Heart left ventricle (tissue), 16 donors: ENCODE measurements at places on chromosomes 12 and 14. TPM values are rescaled to one million over a fixed set of nuclear protein-coding genes. Genes with fewer than 3 reads are reported as not detected.

GRCh38 chr12:63037746-63038712 lies 103.1 kb upstream of the PPM1H start:
- no peak for DNase-seq

Gene TAS2R31
- 1.6 TPM for total RNA-seq

GRCh38 chr14:53023325-53023724 lies 72.5 kb upstream of the FERMT2 start:
- no peak for DNase-seq

DNA sequence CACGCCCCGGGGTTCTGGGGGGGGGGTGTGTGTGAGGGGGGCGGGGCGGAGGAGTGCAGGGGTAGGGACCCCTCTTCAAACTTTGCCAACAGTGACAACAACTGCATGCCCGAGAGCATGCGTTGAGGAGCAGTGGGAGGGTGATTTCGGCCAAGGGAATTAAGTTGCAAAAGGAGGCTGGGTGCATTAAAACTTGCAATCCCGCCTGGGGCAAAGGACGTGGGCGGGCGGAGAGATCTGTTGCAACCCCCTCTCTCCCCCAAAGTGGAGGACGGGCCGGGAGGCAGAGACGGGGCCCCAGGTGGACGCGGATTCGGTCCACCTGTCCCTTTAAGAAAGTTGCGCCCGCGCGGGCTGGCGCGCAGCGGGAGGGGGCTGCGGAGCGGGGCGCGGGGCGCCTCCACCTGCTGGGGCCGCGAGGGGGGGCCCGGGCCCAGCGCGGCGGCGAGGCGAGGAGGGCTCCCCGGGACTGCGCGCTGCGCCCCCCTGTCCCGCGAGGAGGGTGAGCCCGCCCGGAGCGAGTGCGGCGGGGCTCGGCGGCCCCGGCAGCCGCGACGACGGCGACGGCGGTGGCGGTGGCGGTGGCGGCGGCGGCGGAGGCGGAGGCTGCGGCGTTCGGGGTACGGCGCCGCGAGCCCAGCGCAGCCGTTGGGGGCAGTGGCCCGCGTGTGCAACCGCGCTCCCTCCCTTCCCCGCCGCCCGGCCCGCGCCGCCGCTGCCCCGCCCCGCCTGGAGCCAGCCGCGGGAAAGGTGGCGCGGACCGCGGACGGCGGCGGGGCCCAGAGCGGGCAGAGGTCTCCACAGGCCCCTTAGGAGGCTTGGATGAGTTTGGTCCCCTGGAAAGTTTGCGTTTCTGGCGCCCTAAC lies 530 bp upstream of the FOXN4 start:
- no peak for DNase-seq

Gene IRAK3
- 4.7 TPM for total RNA-seq

GRCh38 chr12:89494411-89495231 lies 30.0 kb downstream of the GALNT4 start:
- DNase-seq = no peak

- DNase-seq = no peak
Observed at GRCh38 chr12:15924956-15925355, 13.8 kb downstream of the DERA start.

Gene DAAM1
- total RNA-seq = 60.7 TPM

Gene SMCO3
- total RNA-seq = not detected

GRCh38 chr12:68028647-68029046 lies 39.4 kb downstream of the IFNG-AS1 start:
- DNase-seq = no peak

- no peak for DNase-seq
Observed at GRCh38 chr14:26404927-26405326, 192.9 kb downstream of the NOVA1 start.

DNA sequence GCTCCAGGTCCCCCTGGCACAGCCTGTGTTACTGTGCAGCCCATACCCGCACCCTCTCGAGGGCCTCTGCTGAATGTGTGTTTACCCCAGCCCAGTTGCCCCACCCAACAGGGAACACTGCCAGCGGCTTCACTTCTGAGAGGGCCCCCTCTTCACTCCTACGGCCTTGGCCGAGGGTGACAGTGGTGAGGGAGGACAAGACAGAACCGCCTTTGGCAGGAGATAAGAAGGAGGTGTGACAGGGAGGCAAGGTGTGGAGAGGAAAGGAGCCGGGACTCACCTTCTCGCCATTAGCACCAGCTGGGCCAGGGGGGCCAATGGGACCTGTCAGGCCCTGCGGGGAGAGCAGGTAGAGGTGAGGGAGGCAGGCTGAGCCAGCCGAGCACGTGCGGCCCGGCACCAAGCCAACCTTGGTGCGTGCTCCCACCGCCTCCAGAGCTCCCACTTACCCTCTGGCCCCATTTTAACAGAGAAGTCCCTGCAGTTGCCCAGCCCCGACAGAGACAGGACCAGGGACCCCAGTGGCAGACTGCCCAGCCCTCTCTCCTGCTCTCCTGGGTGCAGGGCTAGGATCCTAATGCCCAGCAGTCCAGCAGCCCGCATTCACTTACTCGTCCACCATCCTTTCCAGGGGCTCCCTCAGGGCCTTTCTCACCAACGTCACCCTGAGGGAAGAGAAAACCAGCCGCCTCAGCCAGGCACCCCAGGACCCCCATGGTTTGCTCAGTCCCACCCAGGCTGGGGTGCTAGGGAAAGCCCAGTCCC lies 18.3 kb downstream of the TMEM106C start:
- DNase-seq = no peak

- DNase-seq = no peak
Observed at GRCh38 chr12:75834591-75834990, 197.0 kb downstream of the PHLDA1 start.

DNA sequence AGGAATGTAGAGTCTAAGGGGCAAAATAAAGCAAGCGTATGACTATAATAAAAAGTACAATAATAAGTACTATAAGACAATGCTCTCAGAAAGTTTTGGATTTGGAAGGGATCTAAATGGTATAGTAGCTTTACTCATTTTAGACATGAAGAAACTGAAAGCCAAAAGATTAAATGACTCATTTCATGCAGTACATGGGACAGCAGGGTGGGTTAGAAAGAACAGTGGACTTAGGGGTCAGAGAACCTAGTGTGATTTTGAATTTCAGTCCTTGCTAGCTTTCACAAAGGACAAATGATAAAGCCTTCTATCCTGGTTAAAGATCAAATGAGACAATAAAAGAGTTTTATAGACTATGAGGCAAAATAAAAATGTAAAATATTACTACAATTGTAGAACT lies 6.8 kb upstream of the LEMD3 start:
- DNase-seq = no peak
